ENCODE measurements at places on chromosomes 2 and 18. TPM values are rescaled to one million over a fixed set of nuclear protein-coding genes. Genes with fewer than 3 reads are reported as not detected.

DSG2 gene
- total RNA-seq, result 9.7 TPM

PLGLB1 gene
- total RNA-seq, result 2.6 TPM

HOXD9 gene
- total RNA-seq, result 24.5 TPM

NOSTRIN gene
- 4.5 TPM for total RNA-seq

ANO7 gene
- total RNA-seq, result 1.1 TPM

SGO2 gene
- total RNA-seq, result 15.9 TPM

CCBE1 gene
- total RNA-seq, result 0.14 TPM

LONRF2 gene
- not detected for total RNA-seq

SCN9A gene
- 0.56 TPM for total RNA-seq

All from dermis blood vessel endothelial cell (primary cell).